CD4-positive, alpha-beta T cell treated with Interleukin-4 for 1 hour (primary cell): ENCODE measurements at places on chromosomes 13 and 19.

GRCh38 chr13:66855131-66855530 lies 375.0 kb downstream of the PCDH9 start:
- no peak for DNase-seq

GRCh38 chr13:63075126-63075525 lies 1659.5 kb upstream of the PCDH20 start:
- DNase-seq = no peak

DNA sequence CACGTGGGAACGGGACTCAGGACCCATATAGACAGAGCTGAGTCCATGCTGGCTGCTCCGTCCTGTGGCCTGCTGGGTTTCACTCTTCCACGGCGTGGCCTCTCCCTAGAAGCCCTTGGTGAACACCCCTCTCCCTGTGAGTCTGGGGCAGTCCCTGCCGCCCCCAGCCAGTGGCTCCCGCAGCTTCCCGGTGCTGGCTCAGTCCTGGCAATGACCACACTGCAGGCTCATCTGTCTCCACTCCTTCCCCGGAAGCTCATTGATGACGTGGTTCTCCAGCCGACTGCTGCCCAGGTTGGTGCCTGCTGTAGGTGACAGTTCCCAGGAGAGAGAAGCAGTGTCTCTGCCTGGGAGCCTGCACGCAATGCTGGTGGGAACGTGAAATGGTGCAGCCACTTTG lies 2.1 kb upstream of the TEX29 start:
- DNase-seq = no peak

DNA sequence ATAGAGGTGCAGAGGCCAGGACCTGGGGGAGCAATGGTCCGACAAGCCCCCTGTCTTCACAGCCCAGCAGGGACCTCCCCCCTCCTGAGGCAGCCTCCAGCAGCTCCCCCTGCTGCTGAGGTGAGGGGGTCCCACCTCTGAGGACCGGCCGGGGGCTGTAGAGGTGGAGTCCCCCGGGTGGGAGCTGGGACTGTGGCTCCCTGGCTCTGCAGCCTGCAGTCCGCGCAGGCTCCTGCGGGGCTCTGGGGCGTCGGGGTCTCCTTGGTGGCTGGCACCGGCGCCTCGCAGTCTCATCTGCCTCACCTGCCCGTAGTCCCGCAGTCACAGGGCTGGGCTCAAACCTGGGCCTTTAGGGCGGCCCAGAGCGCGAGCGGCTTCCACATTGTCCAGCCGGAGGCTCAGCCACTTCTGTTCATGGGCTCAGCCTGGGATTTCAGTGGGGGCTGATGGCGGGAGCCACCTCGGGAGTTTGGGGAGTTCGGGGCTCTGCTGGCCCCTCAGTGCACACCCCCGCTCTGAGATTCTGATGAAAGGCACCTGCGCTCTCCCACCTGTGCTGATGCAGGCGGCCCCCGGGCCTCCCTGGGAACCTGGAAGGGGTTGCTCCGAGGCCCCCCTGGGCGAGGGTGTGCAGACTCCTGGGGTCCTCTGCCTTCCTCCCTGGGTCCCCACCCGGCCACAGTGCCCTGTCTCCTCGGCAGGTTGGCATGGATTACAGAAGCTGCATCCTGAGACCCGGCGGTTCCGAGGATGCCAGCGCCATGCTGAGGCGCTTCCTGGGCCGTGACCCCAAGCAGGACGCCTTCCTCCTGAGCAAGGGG lies 7.0 kb upstream of the ZNF554 start:
- DNase-seq = no peak

GRCh38 chr19:56377105-56377924 lies 16.0 kb downstream of the ZNF582 start:
- DNase-seq = no peak

- peak; percentile 65 for DNase-seq
These were observed at the start of gene ADAMTSL5 for GRCh38 chr19:1512671-1513498. Gene ADAMTSL5, minus strand, starts transcription at chr19:1513019. Its CDS starts 2,076 bp downstream, at chr19:1510943.

DNA sequence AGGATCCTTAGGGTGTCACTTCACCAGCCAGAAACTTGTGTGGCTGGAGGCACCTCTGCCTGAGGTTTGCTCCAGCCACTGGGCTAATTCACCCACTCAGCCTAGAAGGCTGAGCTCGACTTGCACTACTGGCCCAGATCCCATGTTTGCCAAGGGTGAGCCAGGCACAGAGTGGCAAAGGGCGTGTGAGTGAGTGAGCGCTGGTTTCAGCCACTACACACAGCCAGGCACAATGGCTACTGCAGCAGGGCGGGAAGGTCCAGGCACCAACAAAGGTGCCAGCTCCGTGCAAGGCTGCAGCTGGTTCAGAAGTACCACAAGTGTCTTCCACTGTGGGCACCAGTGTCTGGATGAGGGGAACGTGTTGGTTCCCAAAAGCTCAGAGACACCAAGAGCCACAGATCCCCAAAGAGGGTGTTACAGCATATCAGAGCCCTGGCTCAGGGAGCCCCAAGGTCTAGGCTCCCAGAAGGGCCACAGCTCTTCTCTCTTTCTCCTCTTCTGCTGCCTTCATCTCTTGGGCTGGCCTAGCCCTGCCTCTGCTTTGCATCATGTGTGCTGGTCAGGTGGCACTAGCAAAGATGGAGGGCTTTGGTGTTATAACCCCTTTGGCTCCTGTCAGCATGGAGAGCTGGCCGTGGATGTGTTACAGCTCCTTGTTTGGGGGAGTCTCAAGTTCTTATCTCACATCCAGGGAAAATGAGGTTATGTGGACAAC lies 736.3 kb upstream of the KLHL1 start:
- no peak for DNase-seq

DNA sequence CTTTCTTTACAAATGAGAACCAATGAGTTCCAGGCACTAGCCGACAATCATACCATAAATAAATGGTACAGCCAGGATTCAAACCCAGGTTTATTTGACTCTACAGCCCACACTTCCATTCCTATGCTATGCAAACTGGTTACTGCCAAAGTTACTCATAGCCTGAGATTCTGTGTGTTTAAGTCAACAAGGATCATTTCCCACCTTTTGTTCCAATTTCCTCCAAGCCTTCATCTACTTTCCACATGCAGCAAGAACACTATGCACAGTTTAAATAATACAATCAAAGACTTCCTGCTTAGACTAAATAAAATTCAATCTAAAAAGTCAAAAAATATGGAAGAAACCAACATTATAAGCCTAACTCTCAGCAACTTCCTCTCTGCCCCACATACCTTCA lies 59.2 kb upstream of the KLF12 start:
- DNase-seq = no peak

- peak; percentile 65 for DNase-seq
These were observed 1419.8 kb downstream of the UQCRFS1 start for GRCh38 chr19:27793128-27793643.
